Stimulated activated CD8-positive, alpha-beta memory T cell treated with anti-CD3 and anti-CD28 coated beads, Interleukin-7, amount 100 ng/mL, for 4 hours (primary cell): ENCODE measurements at places on chromosomes 11 and 22.

DNA sequence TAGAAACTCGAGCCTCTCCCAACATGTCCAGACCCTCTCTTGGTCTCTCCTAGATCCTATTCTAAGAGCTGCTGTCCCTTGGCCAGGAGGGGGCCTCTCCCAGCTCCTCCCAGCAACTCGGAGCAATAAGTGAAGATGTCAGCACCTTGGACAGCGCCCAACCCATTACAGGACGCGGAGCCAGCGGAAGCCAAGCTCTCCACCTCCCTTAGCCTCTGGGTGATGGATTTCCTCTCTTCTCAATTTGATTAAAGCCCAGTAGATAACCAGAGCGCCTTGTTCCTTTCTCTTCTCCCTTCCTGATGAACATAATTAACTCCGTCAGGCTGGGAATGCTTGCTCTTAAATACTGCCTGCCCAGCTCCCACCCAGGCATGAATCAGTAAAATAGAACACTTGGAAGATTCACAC lies 26.2 kb upstream of the TPBGL start:
- DNase-seq, result peak; percentile 41

DNA sequence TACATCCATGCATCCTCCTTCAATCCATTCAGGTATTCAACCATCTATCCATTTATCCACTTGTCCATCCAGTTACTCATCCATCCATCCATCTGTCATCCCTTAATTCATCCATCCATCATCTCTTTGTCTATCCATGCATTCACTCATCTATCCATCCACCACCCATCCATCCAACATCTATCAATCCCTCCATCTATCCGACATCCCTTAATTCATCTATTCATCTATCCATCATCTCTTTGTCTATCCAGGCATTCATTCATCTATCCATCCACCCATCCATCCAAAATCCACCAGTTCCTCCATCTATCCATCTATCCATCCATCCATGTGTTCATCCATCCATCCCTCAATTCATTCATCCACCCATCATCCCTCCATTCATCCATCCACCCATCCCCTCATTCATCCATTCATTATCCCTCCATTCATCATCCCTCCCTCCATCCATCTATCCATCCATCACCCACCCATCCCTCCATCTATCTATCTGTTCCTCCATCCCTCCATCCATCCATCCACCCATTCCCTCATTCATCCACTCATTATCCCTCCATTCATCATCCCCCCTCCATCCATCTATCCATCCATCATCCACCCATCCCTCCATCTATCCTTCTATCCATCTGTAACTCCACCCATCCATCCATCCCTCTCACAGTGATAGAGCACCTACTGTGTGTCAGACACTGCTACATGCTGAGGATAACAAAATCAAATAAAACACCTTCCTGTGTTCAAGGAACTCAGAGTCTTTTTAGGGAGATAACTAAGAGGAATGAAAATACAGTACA lies 1.5 kb upstream of the MB start:
- DNase-seq, result no peak

- no peak for DNase-seq
These were observed 48.3 kb upstream of the PHOX2A start for GRCh38 chr11:72292106-72292785.

DNA sequence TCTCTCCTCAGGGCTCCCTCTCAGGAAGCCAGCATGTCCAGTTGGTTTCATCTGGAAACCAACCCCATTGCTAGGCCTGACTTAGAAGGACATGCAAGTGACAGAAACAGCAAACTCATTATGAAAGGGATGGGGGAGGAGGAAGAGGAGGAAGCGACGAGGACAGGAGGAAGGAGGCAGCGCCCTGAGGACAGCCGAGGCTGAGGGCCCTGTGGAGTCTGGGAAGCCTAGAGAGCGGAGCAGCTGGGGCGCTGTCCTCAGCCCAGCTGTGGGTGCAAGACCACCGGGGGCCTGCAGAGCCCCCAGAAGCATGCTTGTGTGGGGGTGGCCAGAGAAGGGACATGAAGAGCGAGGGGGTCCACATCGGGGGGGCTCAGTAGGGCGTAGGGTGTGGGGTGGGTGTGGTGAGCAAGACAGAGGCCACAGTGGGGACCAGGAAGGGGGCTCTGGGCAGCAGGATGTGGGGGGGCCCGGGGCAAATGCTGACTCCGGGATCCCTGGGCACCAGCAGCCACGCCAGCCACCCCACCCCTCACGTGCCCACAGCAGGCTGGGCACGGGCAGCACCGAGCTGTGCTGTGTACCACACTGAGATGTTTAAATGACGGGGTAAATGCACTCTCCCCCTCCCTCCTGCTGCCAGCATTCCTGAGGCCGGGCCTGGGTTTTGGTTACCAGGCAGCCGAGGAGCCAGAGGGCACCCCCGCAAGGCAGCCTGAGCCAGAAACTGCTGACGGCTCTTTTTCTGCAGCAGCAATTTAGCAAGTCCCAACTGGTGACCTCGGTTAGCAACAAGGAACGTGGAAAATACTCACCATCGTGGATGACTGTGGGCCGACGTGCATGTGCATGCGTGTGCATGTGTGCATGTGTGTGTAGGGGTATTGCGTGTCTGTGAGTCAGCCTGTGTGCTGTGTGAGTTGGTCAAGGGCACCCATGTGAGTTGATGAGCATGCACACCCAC lies 82.7 kb upstream of the LINC01488 start:
- no peak for DNase-seq

DNA sequence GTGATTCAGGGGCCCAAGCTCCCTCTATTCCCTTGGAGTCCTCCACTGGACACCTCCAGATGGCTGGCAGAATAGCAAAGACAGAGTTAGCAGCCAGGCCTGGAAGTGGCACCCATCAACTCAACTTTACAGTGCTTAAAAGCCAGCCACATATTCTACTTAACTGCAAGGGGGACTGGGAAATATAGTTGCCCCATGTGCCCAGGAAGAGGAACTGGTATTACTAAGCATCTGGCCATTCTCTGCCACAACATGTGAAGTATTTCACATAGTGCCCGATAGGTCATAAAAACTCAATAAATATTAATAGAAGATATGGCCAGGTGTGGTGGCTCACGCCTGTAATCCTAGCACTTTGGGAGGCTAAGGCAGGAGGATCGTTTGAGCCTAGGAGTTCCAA lies 5.5 kb upstream of the IL10RA start:
- DNase-seq, result no peak

DNA sequence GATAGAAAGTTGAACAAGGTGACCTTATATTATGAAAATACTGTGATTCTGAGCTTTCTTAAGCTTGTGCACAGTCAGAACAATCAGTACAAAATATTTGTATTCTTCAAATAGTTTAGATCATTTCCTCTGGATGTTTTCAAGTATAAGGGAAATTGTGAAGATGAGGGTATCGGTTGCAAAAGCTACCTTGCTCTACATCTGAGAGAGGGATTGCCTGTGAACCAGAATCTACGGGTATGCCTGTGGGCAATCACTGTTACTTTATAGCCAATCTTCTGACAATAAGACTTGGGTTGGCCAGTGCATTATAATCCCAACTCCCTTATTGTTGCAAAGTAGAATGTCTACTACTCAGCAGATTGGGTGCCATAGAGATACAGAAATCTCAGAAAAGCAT lies 90.5 kb downstream of the NTM start:
- DNase-seq, result no peak

- no peak for DNase-seq
These were observed 38.3 kb downstream of the PIK3IP1 start for GRCh38 chr22:31253949-31254348.

DNA sequence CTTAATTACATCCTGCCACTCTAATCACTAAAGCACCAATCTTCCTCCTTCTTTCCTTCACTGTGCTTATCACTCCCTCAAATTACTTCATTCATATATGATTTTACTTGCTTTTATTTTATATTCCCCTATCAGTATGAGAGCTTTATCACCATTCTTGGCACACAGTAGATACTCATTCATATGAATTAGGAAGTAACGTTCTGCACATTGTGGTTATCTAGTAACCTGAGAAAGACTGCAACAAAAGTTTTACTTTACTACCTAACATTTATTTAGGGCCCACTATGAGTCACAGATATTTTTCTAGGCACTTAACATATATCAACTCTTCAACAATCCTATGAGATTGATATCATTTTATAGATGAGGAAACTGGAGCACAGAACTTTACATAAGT lies 1559.9 kb upstream of the TENM4 start:
- no peak for DNase-seq

DNA sequence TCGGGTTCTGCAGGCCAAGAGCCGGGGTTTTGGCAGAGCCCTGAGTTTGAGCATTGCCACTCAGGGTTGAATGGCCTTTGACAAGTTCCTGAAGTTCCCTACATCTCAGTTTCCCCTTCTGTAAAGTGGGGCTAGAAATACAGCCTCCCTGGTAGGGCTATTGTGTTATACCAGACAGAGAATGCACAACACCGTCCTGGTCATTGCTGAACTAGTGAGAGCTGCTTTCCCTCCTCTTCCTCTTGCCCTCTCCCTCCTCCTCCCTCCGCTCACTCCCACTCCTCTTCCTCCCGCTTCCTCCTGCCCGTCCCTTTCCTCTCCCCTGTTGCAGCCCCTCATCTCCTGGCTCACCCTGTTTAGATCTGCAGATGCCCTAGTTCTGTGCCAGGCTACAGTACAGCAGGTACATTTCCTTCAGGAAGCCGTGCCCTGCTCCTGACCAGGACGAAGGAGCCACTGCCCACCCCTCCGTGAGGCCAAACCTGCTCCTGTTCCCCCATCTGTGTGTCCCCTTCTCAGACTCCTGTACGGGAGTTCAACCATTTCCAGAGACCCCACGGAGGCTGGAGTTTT lies 91.5 kb upstream of the SHANK2 start:
- no peak for DNase-seq

DNA sequence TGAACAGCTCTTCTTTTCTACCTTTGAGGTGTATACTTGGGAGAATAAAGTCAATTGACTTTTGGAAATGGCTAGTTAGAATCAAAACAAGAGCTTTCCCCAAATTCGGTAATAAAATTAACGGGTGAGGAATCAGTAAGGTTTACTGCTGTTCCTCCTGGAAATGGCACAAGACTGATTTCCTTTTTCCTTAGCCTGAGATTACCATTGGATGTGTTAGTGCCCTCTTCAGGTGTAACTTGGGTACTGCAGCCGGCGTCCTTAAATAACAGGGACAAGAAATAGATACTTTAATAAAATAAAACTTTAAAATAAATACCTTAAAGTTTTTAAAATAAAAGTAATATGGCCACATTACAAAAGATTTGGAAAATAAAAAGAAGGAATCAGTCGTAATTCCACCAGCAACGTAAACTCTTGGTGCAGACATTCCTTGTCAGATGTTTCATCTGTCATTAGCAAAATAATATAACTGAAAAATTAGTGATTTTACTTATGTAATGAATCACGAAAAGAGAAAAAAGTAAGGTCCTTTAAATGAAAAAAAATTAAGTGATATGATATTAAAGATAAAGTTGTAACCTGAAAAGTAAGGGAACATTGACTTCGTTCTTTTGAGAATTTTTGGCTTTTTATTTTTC lies 29.7 kb downstream of the ZFTA start:
- peak; percentile 24 for DNase-seq

DNA sequence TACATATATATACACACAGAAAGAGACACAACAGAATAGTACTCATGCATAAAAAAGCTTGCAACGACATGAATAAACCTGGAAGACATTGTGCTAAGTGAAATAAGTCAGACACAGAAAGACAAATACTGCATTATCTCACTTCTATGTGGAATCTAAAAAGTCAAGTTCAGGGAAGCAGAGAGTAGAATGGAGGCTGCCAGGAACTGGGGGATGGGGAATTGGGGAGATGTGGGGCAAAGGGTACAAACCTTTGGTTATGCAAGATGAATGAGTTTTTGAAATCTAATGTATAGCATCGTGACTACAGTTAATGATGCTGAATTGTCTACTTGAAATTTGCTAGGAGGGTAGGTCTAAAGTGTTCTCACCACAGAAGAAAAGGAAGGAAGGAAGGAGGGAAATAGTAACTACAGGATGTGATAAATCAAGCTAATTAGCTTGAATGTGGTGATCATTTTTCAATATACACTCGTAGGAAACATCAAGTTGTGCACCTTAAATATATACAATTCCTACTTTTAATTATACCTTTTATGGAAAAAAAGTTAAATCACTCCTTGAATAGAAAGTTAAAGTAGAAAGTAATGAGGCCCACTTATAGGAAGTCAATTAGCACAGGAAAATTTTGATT lies 33.8 kb downstream of the MMP13 start:
- no peak for DNase-seq

- no peak for DNase-seq
These were observed 12.8 kb downstream of the ENTHD1 start for GRCh38 chr22:39880722-39881121.

DNA sequence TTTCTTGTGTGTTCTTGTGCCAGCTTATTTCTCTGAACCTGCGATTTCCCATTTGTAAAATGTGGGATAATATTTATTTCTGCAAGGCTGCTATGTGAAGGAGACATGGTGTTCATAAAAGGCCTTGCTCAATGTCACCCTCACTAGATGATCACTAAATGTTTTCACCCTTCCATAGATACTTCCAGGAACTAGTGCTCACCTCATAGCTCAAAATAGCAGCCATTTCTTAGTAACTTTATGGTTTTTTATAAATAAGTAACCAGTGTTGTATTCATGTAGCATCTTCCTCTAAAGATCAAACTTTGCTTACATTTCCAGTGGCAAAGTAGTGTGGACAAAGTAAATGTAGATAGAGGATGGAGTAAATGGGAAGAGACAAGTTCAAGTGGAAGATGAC lies 23.8 kb downstream of the SYTL2 start:
- no peak for DNase-seq

DNA sequence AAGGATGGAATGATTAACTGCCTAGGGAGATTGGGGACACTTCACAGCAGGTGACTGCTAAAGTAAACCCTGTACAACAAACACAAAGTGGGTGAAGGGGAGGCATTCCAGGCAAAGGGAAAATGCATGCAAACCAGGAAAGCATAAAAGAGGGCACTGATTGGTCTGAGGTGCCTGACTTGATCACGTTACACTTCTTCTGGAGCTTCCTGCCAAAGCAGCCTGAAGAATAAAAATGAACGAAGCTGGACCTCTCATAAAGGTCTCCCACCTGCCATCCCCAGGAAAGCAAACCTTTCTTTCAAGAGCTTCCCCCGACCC lies 46.7 kb upstream of the SCUBE2 start:
- DNase-seq, result no peak

DNA sequence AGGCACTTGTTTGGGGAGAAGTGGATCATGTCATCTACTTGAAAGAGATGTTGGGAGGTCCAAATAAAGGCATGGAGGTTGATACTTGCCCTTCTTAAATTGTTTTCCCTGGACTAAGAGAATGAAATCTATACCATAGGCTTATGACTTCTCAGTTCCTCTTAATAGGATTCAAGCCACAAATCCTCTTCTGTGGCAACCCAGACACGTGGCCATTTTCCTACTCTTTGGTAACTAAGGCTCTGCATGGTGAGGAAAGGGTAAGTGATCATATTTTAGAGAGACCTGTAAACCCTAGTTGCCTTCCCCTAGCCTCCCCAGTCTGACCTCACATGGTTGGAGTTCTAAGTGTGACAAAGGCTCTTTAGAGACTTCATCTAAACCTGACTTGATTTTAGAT lies 72.9 kb upstream of the CD44 start:
- DNase-seq, result no peak

GRCh38 chr22:32079130-32080089 lies 36.3 kb downstream of the SLC5A1 start:
- DNase-seq, result no peak
